Pulmonary artery endothelial cell (primary cell): ENCODE measurements at places on chromosomes 6 and 20. TPM values are rescaled to one million over a fixed set of nuclear protein-coding genes. Genes with fewer than 3 reads are reported as not detected.

The RAB32 gene
- 137 and 176 TPM in 2 replicates for total RNA-seq

DNA sequence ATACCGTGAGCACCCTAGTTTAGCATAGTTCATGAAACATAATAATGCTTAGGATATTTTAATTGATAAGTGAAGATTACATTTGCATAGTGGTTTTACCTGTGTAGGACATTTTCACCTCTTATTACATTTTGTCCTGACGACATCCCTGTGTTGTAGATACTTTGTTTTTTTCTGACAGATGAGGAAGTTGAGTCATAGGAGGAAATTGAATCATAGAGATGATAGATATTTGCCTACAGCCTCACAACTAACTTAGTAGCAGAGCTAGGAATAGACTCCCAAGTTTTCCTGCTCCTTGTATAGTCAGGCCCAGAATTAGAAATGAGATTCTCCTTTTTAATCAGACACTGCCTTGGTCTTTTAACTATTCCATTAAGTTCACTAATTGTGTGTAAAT lies 100.5 kb upstream of the SUPT3H start:
- peak; percentile 47 for DNase-seq

DNA sequence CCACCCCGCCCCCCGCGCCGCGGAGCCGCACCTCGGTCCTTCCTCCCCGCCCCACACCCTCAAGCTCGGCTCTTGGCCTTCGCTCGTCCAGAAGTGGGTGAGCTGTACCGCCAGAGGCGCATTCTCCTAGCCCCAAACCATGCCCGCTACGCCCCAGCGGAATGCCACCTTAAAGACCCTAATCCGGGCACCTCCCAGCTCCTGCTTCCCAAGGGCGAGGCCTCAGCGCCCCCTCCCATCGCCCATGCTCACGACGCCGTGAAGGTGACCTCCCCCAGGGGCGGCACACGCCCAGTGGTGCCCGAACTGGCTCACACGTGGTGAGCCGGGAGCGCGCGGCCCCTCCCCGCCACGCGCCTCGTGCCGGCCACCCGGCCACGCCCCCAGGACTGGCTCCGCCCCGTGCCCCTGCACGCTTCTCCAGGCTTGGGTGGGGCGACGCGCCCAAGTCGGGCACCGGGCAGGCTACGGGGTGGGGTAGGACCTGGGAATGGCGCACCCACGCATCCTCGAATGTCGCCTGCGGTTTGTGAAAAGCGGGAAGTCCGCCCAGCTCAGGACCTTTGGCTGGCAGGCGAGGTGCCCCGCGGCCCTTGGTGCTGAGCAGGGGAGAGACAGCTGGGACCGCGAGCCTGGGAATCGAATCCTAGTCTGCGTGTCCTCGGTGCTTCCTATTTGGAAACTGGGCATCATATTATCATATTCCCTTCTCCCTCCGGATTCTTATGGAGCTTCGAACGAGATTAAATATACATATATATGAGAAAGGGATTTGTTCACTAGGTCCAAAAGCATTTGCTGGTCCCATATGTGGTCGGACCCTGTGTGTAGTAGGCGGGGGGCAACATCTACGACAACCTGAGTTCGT lies 941 bp upstream of the SOX12 start:
- DNase-seq, result no peak

DNA sequence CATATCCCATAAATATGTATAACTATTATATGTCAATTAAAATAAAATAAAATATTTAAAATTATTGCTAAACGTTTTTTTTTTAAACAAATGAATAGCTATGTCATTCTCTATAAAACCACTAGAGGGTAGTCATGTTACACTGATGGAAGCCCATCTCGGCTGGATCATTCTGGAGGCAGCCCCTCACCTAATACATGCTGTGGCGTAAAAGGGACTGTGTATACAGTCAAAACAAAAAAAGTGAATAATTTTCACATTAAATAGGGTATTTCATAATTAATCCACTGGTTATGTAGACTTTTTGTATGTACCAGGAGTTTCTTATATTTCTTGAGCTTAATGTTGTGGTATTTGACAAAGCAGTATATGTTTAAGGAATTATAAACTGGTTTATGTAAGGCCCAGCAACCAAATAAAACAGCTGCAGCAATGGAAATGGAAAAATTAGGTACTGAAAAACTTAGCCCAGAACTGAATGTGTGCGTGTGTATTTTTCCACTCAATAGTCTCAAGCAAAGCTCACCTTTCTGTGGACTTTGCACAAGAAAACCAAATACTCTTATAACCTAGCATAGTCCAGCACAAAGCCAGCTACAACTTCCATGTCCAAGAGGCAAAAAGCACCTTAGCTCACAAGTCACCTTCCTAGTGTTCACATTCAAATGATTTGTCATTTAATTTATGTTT lies 81.7 kb downstream of the COL9A1 start:
- no peak for DNase-seq

GRCh38 chr20:4581838-4582237 lies 139.9 kb upstream of the PRND start:
- no peak for DNase-seq
